ENCODE measurements at places on chromosomes 6 and 20.

- DNase-seq = no peak
- H3K27me3 ChIP-seq = no peaks in the 10 kb centered on the region
- peak overlapping the region; percentile 41 for H3K27ac ChIP-seq
- peaks cover 32% of the 10 kb centered on the region for H3K4me1 ChIP-seq
Measured at GRCh38 chr6:118627724-118628123, 23.7 kb downstream of the CEP85L start.

DNA sequence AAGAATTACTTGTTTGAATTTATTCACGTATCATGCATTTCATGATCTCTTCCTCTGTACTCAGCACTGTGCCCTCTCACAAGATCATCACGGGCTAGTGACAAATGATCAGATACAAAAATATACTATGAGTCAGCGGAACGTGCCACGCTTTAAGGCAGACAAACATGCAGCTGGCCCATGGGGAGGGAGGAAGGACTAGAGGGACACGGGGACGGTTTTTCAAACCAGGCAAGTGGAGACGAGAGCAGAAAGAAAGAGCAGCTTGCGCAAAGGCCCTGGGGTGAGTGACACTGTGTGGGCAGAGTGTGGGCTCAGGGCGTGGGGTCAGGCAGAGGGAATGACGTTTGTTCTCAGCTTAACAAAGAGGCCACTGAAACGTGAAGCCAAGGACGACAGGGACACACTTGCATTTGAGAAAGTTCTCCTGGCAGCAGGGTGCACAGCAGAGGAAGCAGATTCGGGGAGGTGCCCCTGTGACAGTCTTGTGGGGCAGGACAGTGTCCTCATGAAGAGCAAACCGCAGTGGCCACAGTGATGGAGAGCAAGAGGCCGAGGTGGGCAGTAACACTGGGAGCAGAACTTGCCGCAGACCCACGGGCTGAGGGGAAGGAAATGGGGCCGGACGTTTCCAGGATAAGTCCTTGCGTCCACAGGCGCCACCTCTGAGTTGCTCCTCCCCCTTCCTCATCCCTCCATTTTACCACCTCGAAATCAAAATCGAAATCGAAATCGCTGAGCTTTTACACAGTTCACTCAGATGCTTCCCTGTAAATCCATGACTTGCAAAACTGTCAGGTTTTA, 6.9 kb upstream of the RPS6KA2 start:
- no peak overlapping the region for H3K4me3 ChIP-seq
- no peaks in the 10 kb centered on the region for H3K36me3 ChIP-seq
- H3K27me3 ChIP-seq = peaks cover 87% of the 10 kb centered on the region
- no peak for DNase-seq

DNA sequence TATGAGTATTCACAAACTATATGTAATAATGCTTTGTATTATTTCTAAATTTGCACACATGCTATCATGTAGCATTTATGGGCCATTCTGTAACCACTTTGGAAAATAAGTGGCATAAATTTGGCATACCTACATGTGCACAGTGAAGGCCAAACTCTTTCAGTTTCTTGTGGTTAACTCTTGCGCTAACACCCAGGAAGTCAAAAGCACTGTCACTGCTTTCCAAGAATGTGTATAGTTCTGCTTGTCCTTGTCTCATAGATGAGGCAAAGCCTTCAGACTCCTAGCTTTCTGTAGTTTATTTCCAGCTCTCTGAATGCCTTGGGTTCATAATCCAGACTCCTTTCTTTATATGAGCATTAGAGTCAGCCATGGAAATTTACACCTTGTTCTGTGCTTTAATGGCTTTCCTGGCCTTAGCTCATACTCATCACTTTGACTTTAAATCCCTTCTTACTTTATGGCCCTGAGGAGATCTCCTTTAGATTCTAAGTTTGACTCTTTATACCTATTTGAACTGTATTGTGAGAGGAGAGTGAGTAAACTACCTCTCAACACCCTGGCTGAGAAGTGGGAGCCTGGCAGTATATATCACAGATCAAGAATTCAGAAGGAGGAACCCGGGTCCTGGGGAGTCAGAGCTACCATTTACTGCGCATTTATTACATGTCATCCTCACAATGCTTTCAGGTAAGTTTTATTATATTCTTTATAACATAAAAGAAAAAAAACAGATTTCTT, 949 bp upstream of the SLC17A3 start:
- peaks cover 2% of the 10 kb centered on the region for H3K36me3 ChIP-seq
- no peaks in the 10 kb centered on the region for H3K27me3 ChIP-seq
- no peak overlapping the region for H3K27ac ChIP-seq
- H3K4me3 ChIP-seq = no peak overlapping the region
- peaks cover 19% of the 10 kb centered on the region for H3K4me1 ChIP-seq

- peaks cover 16% of the 10 kb centered on the region for H3K27me3 ChIP-seq
- no peak overlapping the region for H3K4me3 ChIP-seq
- no peaks in the 10 kb centered on the region for H3K36me3 ChIP-seq
- no peaks in the 10 kb centered on the region for H3K4me1 ChIP-seq
- no peak for DNase-seq
Measured at GRCh38 chr6:2755456-2755855, 4.7 kb upstream of the MYLK4 start.

- H3K4me1 ChIP-seq = peaks cover 11% of the 10 kb centered on the region
- no peak overlapping the region for H3K27ac ChIP-seq
- peaks cover 7% of the 10 kb centered on the region for H3K36me3 ChIP-seq
- no peak for DNase-seq
- H3K4me3 ChIP-seq = no peak overlapping the region
Measured at GRCh38 chr6:16564436-16564835, 196.8 kb downstream of the ATXN1 start.

DNA sequence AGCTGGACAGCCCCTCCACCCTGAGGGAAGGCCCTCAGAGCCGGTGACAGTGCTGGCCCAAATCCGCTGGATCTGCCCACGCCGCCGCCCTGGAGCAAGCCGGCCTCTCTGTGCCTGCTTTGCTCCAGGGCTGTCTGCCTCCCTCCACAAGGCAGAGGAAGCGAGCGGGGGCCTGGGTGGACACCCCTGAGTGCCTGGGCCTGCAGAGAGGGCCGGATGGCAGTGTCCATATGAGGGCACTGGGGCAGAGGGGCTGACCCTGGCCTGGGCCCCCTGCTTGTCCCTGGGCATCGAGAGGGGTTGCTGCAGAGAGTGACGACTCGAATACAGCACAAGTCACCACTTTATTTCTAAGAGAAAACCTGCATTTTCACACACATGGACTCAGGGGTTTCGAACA, 348.6 kb downstream of the ZFAND3 start:
- no peak for DNase-seq
- H3K27ac ChIP-seq = no peak overlapping the region
- H3K4me1 ChIP-seq = peaks cover 4% of the 10 kb centered on the region
- H3K36me3 ChIP-seq = peaks cover 9% of the 10 kb centered on the region
- H3K4me3 ChIP-seq = no peak overlapping the region

GRCh38 chr20:23269954-23270353, 80.6 kb upstream of the NXT1 start:
- H3K27me3 ChIP-seq = peaks cover 46% of the 10 kb centered on the region
- no peaks in the 10 kb centered on the region for H3K36me3 ChIP-seq
- H3K4me1 ChIP-seq = no peaks in the 10 kb centered on the region
- DNase-seq = no peak
- no peak overlapping the region for H3K27ac ChIP-seq

- no peaks in the 10 kb centered on the region for H3K36me3 ChIP-seq
- no peaks in the 10 kb centered on the region for H3K4me1 ChIP-seq
- no peak overlapping the region for H3K4me3 ChIP-seq
Measured at GRCh38 chr6:86685230-86685797, 252.0 kb upstream of the HTR1E start.

- H3K27me3 ChIP-seq = peaks cover 44% of the 10 kb centered on the region
- no peak overlapping the region for H3K27ac ChIP-seq
- no peak for DNase-seq
- no peaks in the 10 kb centered on the region for H3K36me3 ChIP-seq
- no peak overlapping the region for H3K4me3 ChIP-seq
Measured at GRCh38 chr6:39898625-39899024, 35.6 kb downstream of the MOCS1 start.

GRCh38 chr6:117531809-117532725, 49.6 kb downstream of the DCBLD1 start:
- no peaks in the 10 kb centered on the region for H3K27me3 ChIP-seq
- H3K27ac ChIP-seq = no peak overlapping the region
- H3K36me3 ChIP-seq = no peaks in the 10 kb centered on the region
- DNase-seq = no peak
- no peak overlapping the region for H3K4me3 ChIP-seq

- no peaks in the 10 kb centered on the region for H3K27me3 ChIP-seq
- DNase-seq = no peak
- no peak overlapping the region for H3K27ac ChIP-seq
- no peaks in the 10 kb centered on the region for H3K36me3 ChIP-seq
Measured at GRCh38 chr20:59895908-59896307, 37.5 kb downstream of the SYCP2 start.

GRCh38 chr6:43779852-43780236, 9.8 kb downstream of the VEGFA start:
- peaks cover 4% of the 10 kb centered on the region for H3K4me1 ChIP-seq
- no peak overlapping the region for H3K4me3 ChIP-seq
- no peak overlapping the region for H3K27ac ChIP-seq
- H3K36me3 ChIP-seq = peaks cover 7% of the 10 kb centered on the region

- H3K36me3 ChIP-seq = no peaks in the 10 kb centered on the region
- H3K27me3 ChIP-seq = peaks cover 9% of the 10 kb centered on the region
- no peak for DNase-seq
- no peak overlapping the region for H3K4me3 ChIP-seq
- no peak overlapping the region for H3K27ac ChIP-seq
Measured at GRCh38 chr6:154092326-154092962, 53.4 kb downstream of the OPRM1 start.

- H3K27me3 ChIP-seq = no peaks in the 10 kb centered on the region
- no peak overlapping the region for H3K4me3 ChIP-seq
- no peaks in the 10 kb centered on the region for H3K4me1 ChIP-seq
- no peak overlapping the region for H3K27ac ChIP-seq
- DNase-seq = no peak
Measured at GRCh38 chr6:93222071-93222851, 197.1 kb downstream of the EPHA7 start.

DNA sequence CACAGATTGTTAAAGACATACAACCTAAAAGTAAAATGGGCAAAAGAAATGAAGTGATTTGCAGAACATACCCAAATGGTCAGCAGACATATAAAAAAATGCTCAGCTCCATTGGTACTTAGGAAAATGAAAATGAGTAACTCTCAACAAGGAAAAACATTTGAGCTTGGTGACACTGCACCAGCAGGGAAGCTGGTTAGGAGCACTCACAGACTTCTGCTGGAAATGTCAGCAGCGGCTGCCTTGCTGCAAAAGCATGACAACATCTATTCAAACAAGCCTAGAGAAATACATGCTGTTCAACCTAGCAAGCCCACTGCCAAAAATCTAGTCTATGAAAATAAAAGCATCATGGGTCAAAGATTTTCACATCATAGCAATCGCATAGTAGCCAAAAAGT, 99.0 kb upstream of the FOXQ1 start:
- no peak overlapping the region for H3K27ac ChIP-seq
- no peaks in the 10 kb centered on the region for H3K36me3 ChIP-seq
- DNase-seq = no peak
- peaks cover 18% of the 10 kb centered on the region for H3K27me3 ChIP-seq
- no peaks in the 10 kb centered on the region for H3K4me1 ChIP-seq

DNA sequence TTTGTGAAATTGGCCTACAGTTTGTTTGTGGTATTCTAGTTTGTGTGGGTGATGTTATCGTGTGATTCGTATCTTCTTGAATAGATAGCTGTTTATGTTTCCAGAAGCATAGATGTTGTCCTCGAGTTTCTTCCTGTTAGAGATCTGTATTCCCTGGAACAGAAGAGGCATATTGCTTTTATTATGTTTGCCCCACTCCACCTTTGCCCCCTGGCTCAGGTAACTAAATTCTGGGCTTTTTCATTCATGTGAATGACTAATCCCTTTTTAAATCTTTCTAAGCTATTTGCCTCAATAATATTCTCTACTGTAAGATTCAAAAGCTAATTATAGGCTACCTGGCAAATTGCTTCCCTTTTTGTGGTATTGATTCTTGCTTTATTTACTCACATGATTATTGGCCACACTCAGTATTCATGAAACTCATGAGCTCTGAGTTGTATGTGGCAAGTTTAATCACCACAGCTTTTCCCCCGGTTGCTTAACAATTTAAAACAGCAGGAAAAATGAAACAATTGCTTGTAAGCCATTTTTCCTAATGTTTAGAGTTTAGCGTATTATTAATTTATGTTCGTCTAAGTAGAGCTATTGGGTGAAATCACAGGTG, 12.6 kb downstream of the RNF217 start:
- no peak overlapping the region for H3K27ac ChIP-seq
- H3K4me3 ChIP-seq = no peak overlapping the region
- no peak for DNase-seq
- H3K36me3 ChIP-seq = no peaks in the 10 kb centered on the region

- no peak overlapping the region for H3K27ac ChIP-seq
- no peak for DNase-seq
- no peaks in the 10 kb centered on the region for H3K4me1 ChIP-seq
- no peak overlapping the region for H3K4me3 ChIP-seq
Measured at GRCh38 chr20:63315240-63315689, 22.3 kb downstream of the COL20A1 start.

DNA sequence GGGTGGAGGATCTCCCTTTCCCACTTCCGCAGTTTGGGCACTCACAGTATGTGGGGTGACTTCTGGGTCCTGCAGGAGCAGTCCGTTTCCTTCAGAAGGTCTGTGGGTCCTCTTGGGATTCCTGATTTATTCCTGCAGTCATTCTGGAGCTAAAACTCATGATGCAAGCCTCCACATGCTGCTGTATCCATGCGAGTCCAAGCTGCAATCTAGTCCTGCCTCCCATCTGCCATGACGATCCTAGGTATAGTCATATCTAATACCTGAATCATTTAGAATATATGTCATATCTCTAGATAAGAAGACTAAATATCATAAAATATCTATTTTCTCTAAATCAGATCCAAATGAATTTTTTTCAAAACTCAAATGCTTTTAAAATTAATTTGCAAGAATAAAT, 103.4 kb upstream of the AHI1 start:
- peaks cover 11% of the 10 kb centered on the region for H3K27me3 ChIP-seq
- no peaks in the 10 kb centered on the region for H3K36me3 ChIP-seq

All from effector memory CD8-positive, alpha-beta T cell (primary cell).